ENCODE measurements at places on chromosomes 13 and 19. TPM values are rescaled to one million over a fixed set of nuclear protein-coding genes. Genes with fewer than 3 reads are reported as not detected.

Gene C19orf67
- polyA plus RNA-seq = not detected

Gene NDUFA7
- polyA plus RNA-seq = 59.2 TPM

Gene WDR62
- 0.98 TPM for polyA plus RNA-seq

Gene ZNF763
- polyA plus RNA-seq = 1.3 TPM

Gene LCP1
- 2.5 TPM for polyA plus RNA-seq

Gene PLPPR3
- polyA plus RNA-seq = 0.08 TPM

Gene SHANK1
- polyA plus RNA-seq = 0.82 TPM
